ENCODE measurements at places on chromosomes 6 and 20. TPM values are rescaled to one million over a fixed set of nuclear protein-coding genes. Genes with fewer than 3 reads are reported as not detected.

DNA sequence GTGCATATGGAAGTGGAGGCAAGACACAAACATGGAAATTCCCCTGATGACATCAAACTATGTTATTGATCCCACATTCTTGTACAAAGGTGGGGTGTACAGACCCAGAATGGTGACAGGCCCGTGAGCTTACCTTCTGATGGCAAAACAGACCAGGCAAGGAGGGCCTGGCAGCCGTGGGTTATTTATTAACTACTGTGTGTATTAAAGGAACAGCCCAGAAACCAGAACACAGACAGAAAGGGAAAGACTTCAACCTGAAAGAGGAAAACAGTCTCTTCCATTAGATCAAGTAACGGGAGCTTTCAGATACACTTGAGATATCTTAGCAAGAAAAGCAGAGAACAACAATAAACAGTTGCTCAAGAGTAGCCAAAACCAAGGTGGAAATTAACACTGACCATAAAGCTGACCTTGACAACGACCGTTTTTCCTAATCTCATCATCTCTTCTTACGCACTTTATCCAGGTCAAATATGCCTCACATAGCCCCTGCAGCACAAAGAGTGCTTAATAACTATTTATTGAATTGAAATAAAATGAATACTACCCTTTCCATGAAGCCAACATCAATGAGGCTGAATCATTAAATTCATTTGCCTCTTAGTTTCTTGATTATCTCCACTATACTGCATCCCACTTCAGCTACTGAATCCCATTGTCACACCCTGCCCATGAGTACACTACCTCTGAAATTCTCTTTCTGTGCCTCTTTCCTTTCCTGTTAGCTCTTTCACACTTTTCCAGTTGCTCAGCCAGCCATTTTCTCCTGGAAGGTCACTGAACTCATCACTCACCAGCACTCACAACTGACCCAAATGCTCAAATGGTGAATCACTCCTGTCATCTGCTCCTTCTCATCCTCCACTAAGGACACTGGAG is 67.4 kb downstream of the MOXD1 start:
- H3K27ac ChIP-seq: no peak overlapping the region
- H3K4me3 ChIP-seq: no peak overlapping the region
- no peaks in the 10 kb centered on the region for H3K4me1 ChIP-seq
- H3K27me3 ChIP-seq: no peaks in the 10 kb centered on the region

GRCh38 chr6:111576291-111576690 is 29.4 kb downstream of the TRAF3IP2 start:
- H3K4me1 ChIP-seq: peaks cover 1% of the 10 kb centered on the region
- no peaks in the 10 kb centered on the region for H3K36me3 ChIP-seq
- no peaks in the 10 kb centered on the region for H3K27me3 ChIP-seq
- no peak overlapping the region for H3K27ac ChIP-seq

- H3K36me3 ChIP-seq: no peaks in the 10 kb centered on the region
- DNase-seq: no peak
- no peaks in the 10 kb centered on the region for H3K27me3 ChIP-seq
- peaks cover 12% of the 10 kb centered on the region for H3K4me1 ChIP-seq
- no peak overlapping the region for H3K27ac ChIP-seq
- no peak overlapping the region for H3K4me3 ChIP-seq
Observed at GRCh38 chr6:43989581-43990146, 137.6 kb downstream of the MRPL14 start.

- no peak overlapping the region for H3K4me3 ChIP-seq
- no peaks in the 10 kb centered on the region for H3K4me1 ChIP-seq
- no peak for DNase-seq
- H3K27ac ChIP-seq: no peak overlapping the region
Observed at GRCh38 chr6:22249711-22250350, 47.0 kb downstream of the PRL start.

GRCh38 chr6:140773276-140773675 is 1359.4 kb upstream of the GJE1 start:
- no peaks in the 10 kb centered on the region for H3K27me3 ChIP-seq
- H3K36me3 ChIP-seq: no peaks in the 10 kb centered on the region
- no peak overlapping the region for H3K27ac ChIP-seq
- no peak overlapping the region for H3K4me3 ChIP-seq

GRCh38 chr20:34544109-34544796 is 14.3 kb upstream of the MAP1LC3A start:
- no peaks in the 10 kb centered on the region for H3K4me1 ChIP-seq
- H3K4me3 ChIP-seq: no peak overlapping the region
- H3K27me3 ChIP-seq: no peaks in the 10 kb centered on the region
- no peak overlapping the region for H3K27ac ChIP-seq
- H3K36me3 ChIP-seq: no peaks in the 10 kb centered on the region

GRCh38 chr6:134070271-134070670 is 17.8 kb upstream of the SLC2A12 start:
- no peaks in the 10 kb centered on the region for H3K36me3 ChIP-seq
- no peaks in the 10 kb centered on the region for H3K27me3 ChIP-seq
- no peak overlapping the region for H3K4me3 ChIP-seq
- no peak overlapping the region for H3K27ac ChIP-seq

GRCh38 chr20:44981736-44982406 is 15.6 kb downstream of the STK4 start:
- peaks cover 4% of the 10 kb centered on the region for H3K36me3 ChIP-seq
- H3K27ac ChIP-seq: no peak overlapping the region
- H3K27me3 ChIP-seq: no peaks in the 10 kb centered on the region
- H3K4me3 ChIP-seq: no peak overlapping the region

DNA sequence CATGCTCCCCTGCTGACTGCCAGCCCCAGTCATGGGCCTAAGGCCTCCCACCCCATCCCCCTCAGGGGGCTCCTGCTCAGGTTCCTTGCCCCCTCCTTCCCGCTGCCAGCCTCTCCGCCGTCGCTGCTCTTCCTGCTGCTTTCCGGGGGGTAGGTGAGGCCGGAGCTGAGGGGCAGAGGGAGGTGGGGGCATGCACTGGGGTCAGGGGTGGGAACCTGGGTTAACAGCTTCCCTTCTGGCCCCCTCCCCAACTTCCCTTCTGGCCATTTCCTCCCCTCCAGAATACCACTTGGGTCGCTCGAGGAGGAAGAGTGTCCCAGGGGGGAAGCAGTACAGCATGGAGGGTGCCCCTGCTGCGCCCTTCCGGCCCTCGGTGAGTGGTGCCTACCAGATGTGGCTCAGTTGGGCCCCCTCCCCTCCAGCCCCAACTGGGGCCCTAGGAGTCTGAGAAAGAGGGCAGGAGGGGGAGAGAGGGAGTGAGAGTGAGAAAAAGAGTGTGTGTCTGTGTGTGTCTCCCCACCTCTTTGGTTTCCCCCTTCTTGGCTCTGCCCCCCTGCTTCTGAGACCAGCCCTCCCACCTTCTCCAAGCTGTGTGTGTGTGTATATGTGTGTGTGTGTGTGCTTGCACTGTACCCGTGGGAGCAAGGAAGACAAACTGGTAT is 12.1 kb downstream of the SYNGAP1 start:
- H3K4me1 ChIP-seq: peaks cover 21% of the 10 kb centered on the region
- no peaks in the 10 kb centered on the region for H3K27me3 ChIP-seq
- no peak overlapping the region for H3K4me3 ChIP-seq
- DNase-seq: no peak
- H3K27ac ChIP-seq: no peak overlapping the region

DNA sequence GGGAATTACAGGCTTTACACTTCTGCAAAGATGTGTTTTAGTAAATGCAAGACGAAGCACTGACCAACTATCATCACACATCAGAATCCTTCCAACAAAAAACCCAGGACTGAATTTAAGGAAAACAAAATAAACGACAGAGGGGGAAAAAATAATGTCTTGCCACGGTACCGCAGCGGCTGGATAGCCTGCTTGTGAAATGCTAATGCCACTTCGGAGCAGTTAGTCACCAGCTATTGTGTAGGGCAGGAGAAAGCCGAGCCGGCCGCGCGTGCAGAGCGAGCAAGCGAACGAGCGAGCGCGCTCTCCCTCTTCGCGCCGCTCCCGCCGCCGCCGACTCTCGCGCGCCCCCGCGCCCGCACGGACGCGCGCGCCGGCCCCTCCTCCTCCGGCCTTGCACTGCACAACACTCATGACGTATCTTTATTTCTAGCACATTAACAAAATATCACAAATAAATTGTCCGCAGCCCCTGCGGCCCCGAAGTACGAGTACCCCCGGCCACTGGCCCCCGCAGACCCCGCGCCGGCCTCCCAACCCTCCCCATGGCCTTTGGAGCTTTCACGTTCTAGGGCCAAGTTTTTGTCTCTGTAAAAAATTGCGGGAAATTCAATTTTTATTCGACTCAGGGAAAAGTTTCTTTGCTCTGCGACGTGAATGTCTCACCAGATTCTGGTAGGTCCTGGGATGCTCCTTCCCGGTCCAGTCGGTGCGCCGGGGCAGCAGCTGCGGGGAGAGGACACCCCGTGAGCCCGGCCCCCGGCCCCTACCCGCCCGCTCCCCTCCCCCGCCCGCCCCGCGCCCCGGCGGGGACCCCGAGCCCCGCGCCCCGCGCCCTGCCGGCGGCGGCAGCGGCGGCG is 1.0 kb downstream of the PHIP start:
- H3K4me1 ChIP-seq: no peaks in the 10 kb centered on the region
- peak; percentile 86 for DNase-seq
- peak overlapping the region; percentile 97 for H3K4me3 ChIP-seq
- no peaks in the 10 kb centered on the region for H3K27me3 ChIP-seq
- H3K27ac ChIP-seq: peak overlapping the region; percentile 96
- no peaks in the 10 kb centered on the region for H3K36me3 ChIP-seq

DNA sequence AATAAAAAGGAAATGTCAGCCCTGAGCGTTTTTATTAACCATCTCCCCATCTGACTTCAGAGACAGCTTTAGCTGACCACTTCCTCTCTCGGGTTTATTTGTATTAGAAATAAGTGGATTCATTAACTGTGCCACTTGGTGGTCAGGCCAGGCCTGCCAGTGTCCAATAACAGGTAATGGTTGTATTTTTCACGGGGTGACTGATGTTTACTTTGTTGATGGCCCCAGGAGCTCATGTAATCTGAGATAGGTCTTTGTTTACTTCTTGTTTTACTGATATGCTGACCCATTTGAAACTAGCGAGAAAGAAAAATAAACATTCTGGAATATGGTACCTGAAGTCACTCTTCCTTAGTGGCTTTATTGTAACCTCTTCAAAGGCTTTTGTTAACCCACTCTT is 504.3 kb upstream of the SLC35B3 start:
- no peaks in the 10 kb centered on the region for H3K4me1 ChIP-seq
- no peak for DNase-seq
- no peak overlapping the region for H3K4me3 ChIP-seq
- H3K36me3 ChIP-seq: no peaks in the 10 kb centered on the region
- H3K27me3 ChIP-seq: no peaks in the 10 kb centered on the region

DNA sequence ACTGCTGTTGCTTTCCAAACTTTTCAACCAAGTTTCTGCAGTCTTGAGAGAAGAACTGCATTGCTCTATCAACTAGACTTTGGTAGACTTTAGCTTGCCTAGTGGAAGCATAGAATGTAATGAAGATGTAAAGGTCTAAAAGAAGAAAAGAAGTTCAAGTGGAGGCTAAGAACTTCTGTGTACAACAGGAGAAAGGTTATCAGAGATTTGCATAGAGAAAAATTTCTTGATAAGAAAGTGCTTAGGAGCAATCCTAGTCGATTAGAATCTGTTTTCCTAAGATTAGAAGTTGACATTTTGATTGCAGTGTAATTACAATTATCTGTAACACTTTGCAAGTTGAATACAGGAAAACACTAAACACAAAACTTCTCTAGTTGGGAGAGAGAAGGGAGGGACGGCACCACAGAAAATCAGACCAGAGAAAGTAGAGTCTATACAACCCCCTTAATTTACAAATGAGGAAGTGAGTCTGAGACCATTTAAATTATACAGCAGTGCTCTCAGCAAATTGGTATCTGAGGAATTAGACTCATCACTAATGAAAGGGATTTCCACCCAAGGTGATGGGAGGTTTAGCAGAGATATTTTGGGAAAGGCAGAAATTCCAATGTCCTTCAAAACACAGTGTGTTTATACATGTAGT is 194.3 kb upstream of the MARCKS start:
- H3K27ac ChIP-seq: no peak overlapping the region
- H3K27me3 ChIP-seq: no peaks in the 10 kb centered on the region
- H3K36me3 ChIP-seq: no peaks in the 10 kb centered on the region

DNA sequence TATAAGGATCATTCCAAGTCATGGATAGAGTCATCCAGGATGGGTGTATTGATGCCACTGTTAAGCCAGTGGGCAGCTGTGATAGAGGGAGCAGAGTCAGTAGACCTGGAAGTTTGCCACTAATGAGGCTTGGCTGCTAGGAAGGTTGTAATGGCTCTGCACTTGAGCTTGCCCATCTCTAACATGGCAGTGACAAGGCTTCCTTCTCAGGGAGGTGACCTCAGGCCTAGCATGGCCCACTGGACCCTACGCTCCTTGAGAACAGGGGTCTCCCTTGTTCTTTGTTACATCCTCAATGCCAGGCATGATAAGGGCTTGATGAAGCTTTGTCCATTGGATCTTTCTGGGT is 155.1 kb downstream of the CD83 start:
- peaks cover 16% of the 10 kb centered on the region for H3K4me1 ChIP-seq
- H3K36me3 ChIP-seq: no peaks in the 10 kb centered on the region
- no peaks in the 10 kb centered on the region for H3K27me3 ChIP-seq
- no peak for DNase-seq

DNA sequence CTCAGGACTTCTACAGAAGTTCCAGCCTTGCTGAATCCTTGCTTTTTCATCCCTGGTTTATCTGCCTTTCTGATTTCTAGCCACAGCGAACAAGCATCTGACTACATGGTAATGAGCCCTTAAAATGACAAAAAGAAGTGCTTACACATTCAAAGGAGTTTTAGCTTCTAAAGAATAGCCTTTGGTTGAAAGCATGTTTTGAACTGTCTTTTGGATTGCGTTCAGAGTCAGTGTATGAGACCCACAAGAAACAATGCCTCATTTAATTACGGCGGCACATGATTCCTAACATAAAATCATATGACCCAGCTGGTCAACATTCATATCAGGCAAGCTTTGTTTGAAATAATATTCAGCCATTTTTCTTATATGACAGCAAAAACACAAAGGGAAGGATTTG is 784.2 kb downstream of the KIF16B start:
- no peak overlapping the region for H3K27ac ChIP-seq
- no peak for DNase-seq
- H3K27me3 ChIP-seq: no peaks in the 10 kb centered on the region

- H3K4me3 ChIP-seq: no peak overlapping the region
- peaks cover 2% of the 10 kb centered on the region for H3K4me1 ChIP-seq
- H3K27me3 ChIP-seq: no peaks in the 10 kb centered on the region
- no peak overlapping the region for H3K27ac ChIP-seq
- no peak for DNase-seq
Observed at GRCh38 chr20:37881601-37882343, 21.2 kb upstream of the VSTM2L start.

- no peak for DNase-seq
- no peaks in the 10 kb centered on the region for H3K27me3 ChIP-seq
- H3K27ac ChIP-seq: no peak overlapping the region
Observed at GRCh38 chr6:7045746-7046145, 62.0 kb upstream of the RREB1 start.

DNA sequence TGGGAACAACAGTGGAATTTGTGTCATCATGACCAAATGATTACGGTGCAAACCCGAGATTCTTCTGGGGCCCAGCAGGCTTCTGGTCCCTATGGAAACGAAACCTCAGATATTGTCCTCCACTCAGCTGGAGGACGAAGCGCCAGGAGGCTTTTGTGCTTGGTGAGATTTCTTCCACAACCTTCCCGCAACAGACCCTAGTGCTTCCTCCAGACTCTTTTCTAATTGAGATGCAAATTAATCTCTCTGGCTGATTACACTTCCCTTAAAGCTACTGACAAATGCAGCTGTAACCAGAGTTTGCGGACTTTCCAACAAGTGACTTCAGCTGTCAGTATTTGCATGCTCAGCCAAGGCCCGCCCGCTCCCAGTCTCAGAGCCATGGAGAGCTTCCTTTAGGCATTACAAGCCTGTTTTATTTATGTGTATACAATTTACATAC is 96.0 kb downstream of the INSM1 start:
- no peak for DNase-seq
- no peak overlapping the region for H3K4me3 ChIP-seq
- H3K27me3 ChIP-seq: no peaks in the 10 kb centered on the region
- H3K4me1 ChIP-seq: no peaks in the 10 kb centered on the region
- no peak overlapping the region for H3K27ac ChIP-seq

Gene ANGPT4
- 3.7 TPM for polyA plus RNA-seq

Gene TRERF1
- 4.5 TPM for polyA plus RNA-seq

Gene FYN
- 37.2 TPM for polyA plus RNA-seq
